ENCODE measurements at places on chromosomes 12 and 14.

DNA sequence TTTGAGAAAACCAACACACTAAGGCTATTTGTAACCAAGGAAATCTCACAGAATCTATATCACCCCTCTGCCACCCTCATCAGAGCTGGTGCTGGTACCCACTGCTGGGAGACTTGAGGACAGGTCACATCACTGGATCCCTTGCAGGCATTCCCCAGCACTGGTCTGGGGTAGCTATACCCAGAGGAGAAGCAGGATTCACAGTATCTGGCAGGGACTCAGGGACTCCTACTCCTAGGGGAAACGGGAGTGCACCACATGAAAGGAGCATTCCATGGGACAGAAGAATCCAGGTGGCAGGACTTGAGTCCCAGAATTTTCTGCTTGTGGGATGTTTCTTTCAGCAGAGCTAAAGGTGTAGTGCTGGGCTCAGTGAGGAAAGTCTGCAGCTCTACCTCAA lies 223.2 kb downstream of the ADGRD1 start:
- DNase-seq: no peak

GRCh38 chr12:52777566-52777965 lies 421 bp upstream of the KRT76 start:
- DNase-seq: no peak

DNA sequence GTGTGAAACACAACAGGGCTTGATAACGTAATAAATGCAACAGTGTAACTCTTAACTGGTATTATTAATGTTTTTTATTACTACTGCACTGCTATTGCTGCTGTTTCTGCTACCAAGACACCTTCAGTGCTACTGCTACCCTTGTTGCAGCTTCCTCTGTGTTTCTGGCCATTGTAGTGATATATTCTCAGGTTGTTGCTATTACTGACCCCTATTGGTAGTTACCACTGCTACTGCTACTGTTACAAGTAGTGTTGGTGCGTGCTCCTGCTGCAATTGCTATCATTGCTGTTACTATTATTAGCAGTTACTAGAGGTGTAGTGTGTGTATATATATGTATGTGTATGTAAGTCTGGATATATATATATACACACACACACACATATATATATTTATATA lies 87.2 kb upstream of the PTPRB start:
- no peak for DNase-seq

GRCh38 chr14:74961238-74961911 lies 6.0 kb upstream of the PGF start:
- DNase-seq: no peak

GRCh38 chr12:24379861-24380521 lies 430.5 kb upstream of the SOX5 start:
- no peak for DNase-seq

DNA sequence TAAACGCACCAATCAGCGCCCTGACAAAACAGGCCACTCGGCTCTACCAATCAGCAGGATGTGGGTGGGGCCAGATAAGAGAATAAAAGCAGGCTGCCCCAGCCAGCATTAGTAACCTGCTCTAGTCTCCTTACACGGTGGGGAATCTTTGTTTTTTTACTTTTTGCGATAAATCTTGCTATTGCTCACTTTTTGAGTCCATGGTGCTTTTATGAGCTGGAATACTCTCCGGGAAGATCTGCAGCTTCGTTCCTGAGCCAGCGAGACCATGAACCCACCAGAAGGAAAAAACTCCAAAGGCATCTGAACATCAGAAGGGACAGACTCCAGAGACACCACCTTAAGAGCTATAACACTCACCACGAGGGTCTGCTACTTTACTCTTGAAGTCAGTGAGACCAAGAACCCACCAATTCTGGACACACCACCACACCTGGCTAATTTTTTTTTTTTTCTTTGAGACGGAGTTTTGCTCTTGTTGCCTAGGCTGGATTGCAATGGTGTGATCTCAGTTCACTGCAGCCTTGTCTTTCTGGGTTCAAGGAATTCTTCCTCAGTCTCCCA lies 6.9 kb upstream of the COPS7A start:
- no peak for DNase-seq

DNA sequence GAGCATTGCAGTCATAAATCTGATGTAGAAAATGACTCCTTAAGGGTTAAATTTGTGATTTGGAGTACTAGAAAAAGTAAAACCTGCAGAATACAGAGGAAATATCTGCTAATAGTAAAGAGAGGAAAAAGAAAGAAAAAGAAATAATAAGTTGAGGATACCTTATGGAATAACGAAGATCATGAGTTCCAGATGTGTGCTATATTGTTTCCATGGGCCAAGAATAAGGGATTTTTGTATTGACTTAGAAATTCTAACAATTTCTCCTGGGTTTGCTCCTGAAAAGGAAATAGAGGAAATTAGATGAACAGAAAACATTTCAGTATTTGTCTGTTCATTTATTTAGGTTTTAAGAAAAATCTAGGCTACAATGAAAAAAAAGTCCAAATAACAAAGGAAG lies 115.3 kb downstream of the ALG10B start:
- no peak for DNase-seq

DNA sequence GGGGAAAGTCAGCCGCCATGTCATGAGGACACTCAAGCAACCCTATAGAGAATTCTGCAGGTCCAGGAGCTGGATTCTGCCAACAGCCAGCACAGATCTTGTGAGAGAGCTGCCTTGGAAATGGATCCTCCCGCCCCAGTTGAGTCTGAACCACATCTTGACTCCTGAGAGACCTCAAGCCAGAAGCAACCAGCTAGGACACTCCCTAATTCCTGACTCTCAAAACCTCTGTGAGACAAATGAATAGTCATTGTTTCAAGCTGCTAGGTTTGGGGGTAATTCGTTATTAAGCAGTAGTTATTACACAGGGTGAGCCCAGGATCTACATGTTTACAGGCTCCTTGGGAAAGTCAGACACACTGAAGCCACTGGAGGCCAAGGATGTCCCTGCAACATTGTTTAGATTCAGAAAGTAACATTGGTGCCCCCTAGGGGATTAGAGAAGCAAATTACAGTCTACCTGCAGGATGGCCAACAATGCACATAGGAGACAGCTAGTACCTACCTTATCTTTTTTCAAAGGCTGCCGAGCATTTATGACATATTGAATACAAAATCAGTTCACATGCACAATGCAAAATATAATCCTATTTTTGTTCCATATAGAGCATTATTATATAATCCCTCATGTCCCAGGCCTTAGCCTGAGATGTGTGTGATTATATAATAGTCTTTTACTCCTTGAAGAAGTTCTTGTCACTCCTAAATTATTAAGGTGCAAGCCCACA lies 57.9 kb upstream of the FICD start:
- no peak for DNase-seq

GRCh38 chr12:59040656-59041055 lies 120.4 kb upstream of the LRIG3 start:
- no peak for DNase-seq

GRCh38 chr12:96255077-96255476 lies 60.9 kb downstream of the ELK3 start:
- DNase-seq: no peak

DNA sequence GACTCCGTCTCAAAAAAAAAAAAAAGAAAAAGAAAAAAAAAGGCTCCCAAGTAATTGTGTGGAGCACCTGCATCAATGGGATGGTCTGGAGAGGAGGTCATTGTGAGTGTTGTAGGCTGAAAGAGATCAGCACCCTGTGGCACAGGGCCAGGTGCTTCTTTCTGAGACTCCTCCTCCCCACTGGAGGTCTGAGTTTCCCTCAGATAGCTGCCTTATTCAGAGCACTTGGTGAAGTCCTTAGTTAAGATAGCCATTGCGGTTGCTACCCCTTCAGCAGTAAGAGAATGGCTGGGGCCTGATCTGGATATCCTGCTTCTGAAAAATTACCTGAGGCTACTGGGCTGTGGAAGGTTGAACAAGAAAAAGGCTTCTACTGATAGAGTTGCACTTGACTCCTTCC lies 69.8 kb downstream of the ANO6 start:
- DNase-seq: no peak

DNA sequence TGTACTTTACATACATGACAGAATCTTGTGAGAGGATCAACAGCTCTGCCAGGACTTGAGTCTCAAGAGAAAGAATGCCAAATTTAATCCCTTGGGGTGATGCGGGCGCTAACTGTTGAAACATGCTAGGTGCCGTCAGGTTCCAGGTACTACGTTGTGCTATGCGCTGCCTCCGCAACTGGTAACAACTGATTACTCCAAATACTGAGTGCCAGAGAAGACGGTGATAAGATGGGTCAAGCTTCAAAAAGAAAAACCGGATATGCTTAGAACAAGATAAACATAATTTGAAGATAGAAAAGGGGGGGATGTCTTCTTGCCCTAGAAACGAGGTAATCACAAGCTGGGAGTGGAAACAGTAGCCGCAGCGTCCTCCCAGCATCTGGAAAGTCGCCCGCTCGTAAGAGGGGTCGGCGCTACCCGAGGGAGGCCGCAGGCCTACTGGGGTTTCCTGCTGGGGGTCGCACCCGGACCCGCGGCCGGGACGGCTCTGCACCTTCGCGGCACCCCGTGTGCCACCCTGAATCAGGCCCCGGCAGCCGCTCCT lies 678 bp downstream of the ZBTB25 start:
- DNase-seq: no peak

- no peak for DNase-seq
Measured at GRCh38 chr14:92532490-92533163, 19.0 kb downstream of the RIN3 start.

- no peak for DNase-seq
Measured at GRCh38 chr14:99077076-99077843, 194.7 kb downstream of the BCL11B start.

DNA sequence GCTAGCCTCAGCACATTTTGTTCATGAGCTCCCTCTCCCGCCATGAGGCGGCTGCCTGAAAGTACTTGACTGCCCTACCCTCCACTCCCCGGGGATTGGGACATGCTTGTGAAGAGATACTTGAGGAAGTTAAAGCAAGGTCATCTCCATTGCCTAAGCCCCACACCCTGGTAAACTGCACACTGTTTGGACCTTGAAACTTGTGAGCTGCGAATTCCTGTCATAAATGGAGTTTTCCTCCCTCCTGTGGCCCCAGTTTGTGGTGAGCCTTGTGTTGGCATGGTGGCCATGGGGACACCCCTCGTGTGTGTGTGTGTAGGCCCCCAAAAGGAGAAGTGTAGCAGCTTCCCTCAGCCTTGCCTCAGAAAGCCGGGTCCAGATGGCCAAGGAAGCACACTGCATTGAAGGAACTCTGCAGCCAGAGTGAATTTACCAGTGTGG lies 395.5 kb downstream of the ZFP36L1 start:
- DNase-seq: no peak

DNA sequence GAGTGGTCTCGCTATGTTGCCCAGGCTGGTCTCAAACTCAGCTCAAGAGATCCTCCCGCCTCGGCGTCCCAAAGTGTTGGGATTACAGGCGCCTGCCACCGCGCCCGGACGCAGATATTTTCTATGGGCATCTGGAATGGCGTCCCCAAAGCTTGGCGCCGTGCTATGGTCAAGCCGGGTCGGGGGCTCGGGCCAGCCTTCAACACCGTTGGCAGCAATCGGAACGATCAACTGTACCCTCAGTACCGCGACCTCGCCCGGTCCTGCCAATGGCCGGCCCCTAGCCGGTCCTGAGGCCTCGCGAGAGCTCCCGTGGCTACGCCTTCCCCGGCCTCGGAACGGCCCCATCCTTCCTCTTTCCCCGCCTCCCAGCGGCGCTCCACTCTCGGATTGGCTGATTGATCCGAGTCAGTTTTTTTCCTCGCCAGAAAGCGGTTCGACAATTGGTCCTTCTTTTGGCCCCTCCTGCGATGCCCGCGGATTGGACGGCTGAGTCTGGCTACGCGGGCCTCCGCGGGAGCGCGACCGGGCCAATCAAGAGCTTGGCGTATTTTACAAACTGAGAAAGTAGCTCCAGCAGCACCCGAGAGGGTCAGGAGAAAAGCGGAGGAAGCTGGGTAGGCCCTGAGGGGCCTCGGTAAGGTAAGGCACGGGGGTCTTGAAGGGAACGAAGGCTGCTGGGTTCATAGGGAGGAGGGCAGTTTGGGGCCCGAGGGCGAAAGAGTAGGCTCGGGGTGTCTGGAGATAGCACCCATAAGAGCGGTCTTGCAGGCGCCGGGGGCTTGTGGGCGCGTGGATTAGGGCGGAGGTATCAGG lies at the start of gene TROAP:
TROAP (plus strand) TSS at position 548 of the 816 bp plus-strand sequence. CDS start 354 bp downstream, outside the sequence.
- DNase-seq: peak; percentile 95

GRCh38 chr12:92408072-92408900 lies 262.6 kb upstream of the BTG1 start:
- DNase-seq: no peak

DNA sequence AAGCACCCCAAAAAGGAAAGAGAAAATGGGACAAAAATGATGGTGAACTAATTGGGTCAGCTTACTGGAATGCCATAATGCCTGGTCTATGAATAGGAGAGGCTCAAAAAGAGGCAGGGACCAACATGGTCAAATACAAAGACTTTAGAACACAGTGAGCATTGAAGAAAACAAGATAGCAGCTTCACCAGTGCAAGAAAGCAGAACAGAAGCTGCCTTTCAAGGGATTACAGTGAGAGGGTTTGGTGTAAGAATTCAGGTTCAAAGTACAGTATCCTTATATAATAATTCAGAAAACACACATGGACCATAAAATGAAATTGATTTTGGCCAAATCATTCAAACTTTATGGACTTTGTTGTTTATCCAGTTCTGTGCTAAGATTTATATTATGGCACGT lies 162.1 kb downstream of the NAV3 start:
- no peak for DNase-seq

DNA sequence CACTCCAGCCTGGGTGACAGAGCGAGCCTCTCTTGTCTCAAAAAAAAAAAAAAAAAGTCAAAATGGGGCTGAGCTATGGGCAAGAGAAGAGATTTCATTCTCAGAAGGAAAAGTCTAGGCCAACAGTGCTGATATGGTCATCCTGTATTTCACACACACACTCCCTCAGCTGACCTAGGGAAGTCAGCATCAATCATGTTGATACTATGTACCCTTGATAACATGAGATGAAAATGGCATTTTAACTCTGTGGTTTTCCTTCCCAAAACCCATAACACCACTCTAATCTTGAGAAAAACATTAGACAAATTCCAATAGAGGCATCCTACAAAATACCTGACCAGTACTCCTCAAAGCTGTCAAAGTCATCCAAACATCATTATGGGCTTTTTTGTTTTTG lies 2.3 kb upstream of the NEMP1 start:
- DNase-seq: no peak

GRCh38 chr12:64320611-64321010 lies 69.9 kb downstream of the C12orf56 start:
- DNase-seq: no peak

- no peak for DNase-seq
Measured at GRCh38 chr14:105294142-105294597, 6.6 kb downstream of the BRF1 start.

Measured in activated CD8-positive, alpha-beta memory T cell treated with anti-CD3 and anti-CD28 coated beads for 48 hours (primary cell).